Esophagus squamous epithelium (tissue), 5 donors: ENCODE measurements at places on chromosomes 12 and 14.
A peak's percentile ranks its signal among the peaks of the same experiment; 100 is the strongest.

DNA sequence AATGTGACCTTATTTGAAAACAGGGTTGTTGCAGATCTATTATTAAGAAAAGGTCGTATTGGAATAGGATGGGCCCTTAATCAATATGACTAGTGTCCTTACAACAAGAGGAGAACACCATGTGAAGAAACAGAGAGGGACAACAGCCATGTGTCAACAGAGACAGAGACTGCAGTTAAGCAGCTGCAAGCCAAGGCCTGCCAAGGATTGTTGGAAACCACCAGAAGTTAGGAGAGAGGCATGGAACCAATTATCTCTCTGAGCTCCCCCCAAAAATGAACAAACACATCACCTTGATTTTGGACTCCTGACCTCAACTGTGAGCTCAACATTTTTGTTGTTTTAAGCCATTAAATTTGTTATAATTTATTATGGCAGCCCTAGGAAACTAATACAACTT lies 214.6 kb upstream of the PRKD1 start:
- DNase-seq: no peak

DNA sequence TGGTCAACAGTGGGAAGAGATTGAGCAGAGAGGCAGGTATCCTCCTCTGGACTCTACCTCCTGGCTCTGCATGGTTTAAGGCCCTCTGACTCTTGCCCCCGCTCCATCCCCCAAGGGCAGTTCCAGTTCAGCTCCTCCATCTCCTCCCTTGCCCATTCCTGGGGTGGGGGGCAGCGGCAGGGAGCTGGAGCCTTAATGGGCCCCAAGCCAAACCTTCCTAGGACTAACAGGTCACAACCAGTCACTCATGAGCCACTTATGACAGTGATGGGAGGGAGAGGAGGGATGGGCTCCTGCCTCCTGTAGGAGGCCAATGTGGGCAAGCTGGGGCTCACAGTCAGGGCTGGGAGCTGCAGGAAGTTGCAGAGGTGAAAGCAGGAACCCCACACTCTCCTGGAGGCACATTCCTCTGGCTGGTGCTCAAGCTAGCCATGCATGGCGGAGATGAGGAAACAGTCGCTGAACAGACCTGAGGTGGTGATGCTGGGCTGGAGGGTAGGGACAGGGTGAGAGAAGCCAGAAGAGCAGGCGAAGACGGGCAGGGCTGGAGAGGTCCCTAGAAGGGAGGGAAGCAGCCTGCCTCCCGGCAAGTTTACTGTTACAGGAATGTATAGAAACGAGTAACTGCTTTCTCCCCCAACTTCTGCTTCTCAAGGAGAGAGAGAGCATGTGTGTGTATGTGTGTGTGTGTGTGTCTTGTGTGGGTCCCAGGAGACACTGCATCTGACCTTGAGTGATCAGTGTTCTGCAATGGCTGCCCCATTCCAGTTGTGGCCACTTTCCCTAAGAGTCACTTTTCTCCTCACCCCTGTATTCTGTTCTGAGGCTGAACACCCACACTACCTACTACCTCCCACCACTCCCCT lies 5.0 kb upstream of the RAPGEF3 start:
- no peak for DNase-seq

DNA sequence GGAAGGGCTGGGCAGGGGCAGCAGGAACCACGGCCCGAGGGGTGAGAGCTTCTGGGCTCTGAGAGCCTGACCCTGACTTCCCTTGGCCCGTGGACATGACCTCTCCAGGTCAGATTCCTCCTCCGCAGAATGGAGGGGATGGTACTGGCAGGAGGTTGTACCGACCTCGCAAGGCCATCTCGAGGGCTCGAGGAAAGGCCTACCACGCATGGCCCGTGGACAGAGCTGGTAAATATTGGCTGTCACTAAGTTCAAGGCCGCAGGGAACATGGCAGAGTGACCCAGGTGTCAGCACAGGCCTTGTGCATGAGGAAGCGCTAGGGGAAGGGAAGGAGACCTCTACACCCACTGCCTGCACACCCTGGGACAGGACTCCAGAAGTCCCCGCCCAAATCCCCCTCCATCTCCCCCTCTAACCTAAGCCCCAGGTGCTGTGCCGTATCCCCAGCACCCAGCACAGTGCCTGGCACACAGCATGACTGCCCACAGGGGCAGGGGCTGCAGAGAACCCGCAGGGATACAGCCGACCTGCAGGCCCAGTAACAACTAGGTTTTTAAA lies 54.9 kb upstream of the PPP2R5C start:
- DNase-seq: no peak

GRCh38 chr14:70291396-70291795 lies 68.1 kb downstream of the COX16 start:
- DNase-seq: no peak

- DNase-seq: no peak
Measured at GRCh38 chr12:120940006-120940405, 35.8 kb upstream of the SPPL3 start.

GRCh38 chr14:39554576-39554975 lies 122.3 kb upstream of the FBXO33 start:
- DNase-seq: no peak

GRCh38 chr12:24791622-24792021 lies 157.3 kb downstream of the BCAT1 start:
- no peak for DNase-seq

- no peak for DNase-seq
Measured at GRCh38 chr12:53948650-53949593, 5.8 kb upstream of the HOXC12 start.

GRCh38 chr12:15225136-15225862 lies 4.1 kb upstream of the RERG start:
- DNase-seq: no peak

DNA sequence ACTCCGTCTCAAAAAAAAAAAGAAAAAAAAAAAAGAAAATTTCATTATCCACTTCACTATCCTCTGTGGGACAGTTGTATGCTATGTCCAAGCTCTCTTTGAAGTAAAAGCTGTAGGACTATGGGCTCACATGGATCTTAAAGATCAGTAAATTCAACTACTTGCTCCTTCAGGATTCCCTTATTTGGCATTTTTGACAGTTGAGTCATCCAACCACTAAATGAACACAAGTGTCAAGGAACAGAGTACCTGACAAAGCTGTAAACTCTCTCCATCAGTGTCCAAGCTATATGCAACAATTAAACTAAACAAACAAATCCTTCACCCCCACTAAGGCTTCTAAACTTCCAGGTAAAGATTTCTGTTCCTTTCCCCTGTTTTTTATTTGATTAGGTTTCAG lies 177.0 kb downstream of the CEP128 start:
- no peak for DNase-seq

DNA sequence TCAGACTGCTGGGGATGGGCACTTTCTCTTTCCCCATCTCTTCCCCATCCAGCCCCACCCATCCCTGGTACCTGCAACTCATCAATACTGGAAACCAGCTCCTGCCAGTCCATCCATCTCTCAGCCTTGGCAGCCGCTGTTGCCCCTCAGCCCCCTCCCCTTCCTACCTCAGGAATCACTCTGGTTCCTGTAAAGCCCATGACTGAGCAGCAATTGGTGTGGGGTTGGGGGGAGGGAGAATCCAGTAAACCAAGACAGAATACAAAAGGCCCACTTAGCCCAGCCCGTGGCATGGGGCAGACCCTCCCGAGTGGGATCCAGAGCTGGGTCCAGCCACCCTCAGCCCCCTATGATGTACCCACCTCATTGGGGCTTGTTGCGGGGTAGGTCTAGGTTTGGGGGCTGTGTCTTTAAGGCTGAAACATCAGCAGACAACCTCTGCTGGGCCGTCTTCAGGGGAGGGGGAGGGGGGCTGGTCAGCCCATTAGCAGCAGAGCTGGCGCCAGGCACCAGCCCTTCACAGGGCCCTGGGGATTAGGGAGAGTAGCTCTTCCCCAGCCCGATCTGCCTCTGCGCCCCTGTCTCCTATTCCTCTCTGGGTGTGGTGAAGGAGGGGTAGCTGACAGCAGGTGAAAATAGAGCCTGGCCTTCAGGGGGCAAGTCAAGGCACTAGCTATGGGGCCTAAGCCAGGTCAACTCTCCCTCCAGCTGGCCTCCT lies 702 bp upstream of the PRPH start:
- DNase-seq: no peak

- DNase-seq: no peak
Measured at GRCh38 chr12:99649551-99649950, 2.0 kb downstream of the GARIN6 start.

GRCh38 chr12:47686645-47687240 lies 19.1 kb downstream of the RPAP3 start:
- no peak for DNase-seq

DNA sequence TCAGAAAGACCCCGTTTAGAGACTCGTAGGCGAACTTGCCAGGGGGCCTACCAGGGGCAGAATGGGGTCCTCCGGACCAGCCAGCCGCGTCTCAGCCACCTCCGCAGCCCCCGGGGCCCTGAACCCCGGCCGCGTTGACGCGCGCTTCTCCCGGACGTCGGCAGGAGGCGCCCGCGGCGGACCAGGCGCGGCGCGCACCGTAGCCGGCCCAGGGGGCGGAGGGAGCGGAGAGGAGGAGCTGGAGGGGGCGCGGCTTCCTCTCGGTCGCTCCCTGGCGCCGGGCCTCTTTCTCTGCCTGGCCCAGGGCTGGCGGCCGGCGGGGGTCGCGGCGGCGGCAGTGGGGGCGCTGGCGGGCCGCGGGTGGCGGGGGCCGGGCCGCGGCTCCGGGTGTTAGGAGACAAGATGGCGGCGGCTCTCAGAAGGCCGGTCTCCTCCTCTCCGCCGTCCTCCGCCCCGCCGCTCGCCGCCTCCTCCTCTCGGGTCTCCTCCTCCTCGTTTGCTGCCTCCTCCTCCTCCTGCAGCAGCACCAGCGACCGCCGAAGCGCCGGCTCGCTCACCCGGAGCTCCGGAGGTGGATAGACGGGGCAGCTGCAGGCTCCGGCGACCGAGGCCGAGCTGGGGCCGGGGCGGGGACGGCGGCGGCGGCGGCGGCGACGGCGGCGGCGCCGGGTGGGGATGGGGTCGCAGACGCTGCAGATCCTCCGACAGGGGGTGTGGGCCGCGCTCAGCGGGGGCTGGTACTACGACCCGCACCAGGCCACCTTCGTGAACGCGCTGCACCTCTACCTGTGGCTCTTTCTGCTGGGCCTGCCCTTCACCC lies at the start of gene PCNX1:
Gene PCNX1 (plus strand): TSS at position 284 of the 820 bp plus-strand sequence. CDS start 392 bp downstream, at position 676.
- DNase-seq: peak; percentile 59

- DNase-seq: no peak
Measured at GRCh38 chr14:94121485-94121884, 7.9 kb downstream of the IFI27L2 start.

DNA sequence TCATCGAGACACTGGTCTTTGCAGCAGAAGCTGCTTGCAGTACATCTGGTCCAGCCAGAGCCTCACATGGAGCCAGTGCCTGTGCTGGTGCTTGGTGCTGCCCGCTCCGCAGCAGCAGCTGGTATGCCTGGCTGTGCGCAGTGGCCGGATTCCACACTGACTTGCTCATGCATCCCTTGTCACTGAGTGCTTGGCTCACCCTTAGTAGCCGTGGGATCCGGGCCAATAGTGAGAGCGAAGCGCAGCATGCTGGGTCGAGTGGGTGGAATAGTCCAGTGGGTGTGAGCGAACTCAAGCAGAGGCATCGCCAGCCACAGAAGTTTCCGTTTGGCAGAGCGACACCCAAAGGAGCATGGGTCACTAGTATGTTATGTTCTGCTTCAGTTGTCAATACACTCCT lies 10.1 kb upstream of the FBXO33 start:
- DNase-seq: no peak

DNA sequence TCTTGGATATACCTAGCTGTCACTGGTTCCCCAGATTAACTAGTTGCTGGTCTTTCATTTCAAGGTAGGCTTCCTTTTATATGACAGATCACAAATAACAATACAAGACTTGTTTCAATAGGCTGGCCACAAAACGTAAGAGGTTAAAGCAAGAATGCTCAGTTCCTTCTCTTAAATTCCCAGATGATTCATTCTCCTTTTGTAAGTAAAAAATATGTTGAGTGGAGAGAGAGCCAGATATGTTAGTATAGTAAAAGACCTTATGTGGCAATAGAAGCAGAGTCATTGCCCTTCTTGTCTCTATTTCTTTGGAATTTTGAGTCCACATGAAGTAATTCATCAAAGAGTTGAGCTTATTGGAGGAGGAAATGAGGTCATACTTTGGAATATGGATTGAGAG lies 939.0 kb upstream of the ATXN7L3B start:
- DNase-seq: no peak

DNA sequence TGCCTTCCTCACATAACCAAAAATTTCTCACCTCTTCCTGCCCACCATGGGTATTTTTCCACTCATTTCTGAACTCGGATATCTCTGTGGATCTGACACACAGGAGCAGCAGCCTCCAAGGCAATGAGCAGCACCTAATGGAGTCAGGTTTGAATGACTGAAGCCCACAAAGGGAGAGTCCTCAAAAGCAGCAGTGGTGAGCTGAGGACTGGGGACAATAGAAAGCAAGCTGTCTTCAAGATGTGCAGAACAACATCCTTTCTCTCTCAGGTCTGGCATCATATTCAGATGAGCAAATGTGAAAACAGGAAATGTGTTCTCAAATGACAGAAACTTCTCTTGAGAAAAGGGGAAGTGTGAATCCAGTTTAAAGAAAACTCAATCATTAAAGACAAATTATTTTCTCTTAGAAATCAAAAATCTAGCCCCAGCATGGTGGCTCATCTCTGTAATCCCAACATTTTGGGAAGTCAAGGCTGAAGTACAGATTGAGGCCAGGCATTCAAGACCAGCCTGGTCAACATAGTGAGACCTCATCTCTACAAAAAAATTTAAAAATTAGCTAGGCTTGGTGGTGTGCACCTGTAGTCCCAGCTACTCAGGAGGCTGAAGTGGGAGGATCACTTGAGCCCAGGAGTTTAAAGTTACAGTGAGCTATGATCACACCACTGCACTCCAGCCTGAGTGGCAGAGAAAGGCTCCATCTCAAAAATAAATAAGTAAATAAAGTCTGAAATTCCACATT lies 54.2 kb downstream of the C12orf42 start:
- DNase-seq: no peak

- DNase-seq: no peak
Measured at GRCh38 chr12:80643961-80644360, 63.5 kb upstream of the MYF6 start.

- no peak for DNase-seq
Measured at GRCh38 chr12:75345531-75345930, 11.1 kb downstream of the GLIPR1L1 start.

DNA sequence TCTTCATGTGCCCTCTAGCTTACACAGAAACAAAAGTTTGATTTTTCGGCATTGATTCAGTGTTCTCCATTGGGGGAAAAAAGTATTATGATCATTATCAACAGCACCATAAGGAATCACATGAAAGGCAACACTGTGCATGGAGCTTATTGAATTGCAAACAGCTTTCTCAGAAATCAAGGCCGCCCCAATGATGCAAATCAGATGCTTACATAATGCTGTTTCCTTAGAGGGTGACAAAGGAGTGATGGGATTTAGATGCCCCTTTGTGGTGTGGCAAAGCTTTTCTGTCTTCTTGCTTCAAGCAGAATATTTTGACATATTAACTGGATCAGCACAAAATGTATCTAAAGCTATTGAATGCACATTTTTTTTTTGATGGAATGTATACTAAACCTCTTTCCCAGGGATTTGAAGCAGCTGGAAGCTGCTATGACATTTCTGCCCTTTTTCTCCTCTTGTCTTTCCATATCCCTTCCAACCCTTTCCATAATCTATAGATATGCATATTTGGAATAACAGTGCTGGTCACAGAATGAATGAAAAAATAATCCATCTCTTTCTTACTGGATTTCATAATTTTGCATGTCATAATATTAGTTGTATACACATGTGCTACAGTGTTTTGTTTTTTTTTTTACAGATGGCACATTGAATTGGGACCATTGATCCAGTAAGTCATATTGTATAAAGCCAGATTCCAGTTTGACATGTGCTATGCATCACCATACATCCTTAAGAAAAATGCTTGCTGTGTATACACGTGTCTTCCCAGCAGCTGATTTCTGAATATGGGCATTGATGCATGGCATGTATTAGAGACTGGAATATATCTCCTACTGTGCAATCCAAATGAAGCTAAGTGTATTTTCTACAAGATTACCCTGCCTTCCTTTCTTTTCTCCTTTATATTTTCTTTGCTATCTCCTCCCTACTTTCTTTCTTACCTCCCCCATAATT lies 259.7 kb upstream of the DCN start:
- no peak for DNase-seq
